LHCN-M2 (cell line): ENCODE measurements at places on chromosomes 7 and 10. TPM values are rescaled to one million over a fixed set of nuclear protein-coding genes. Genes with fewer than 3 reads are reported as not detected.

DNA sequence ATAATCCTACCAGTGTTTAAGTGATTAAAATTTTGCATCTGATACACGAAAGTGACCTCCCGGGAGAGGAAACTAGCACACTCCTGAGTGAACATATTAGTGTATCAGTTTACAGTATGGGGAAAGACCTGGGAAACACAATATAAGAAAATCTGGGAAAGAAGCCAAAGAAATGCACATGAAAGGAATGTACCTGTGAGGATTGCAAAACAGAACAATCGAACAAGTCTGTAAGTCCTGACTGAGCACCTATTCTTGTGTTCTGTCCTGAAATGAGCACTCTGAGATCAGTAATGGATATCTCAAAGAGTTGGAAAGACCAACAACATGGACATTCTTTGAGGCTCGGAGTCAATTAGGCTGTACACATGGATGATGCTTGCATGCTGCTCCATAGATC lies 554.7 kb downstream of the SORCS3 start:
- no peak for DNase-seq

GRCh38 chr10:17873946-17874345 lies 64.8 kb downstream of the MRC1 start:
- no peak for DNase-seq

DNA sequence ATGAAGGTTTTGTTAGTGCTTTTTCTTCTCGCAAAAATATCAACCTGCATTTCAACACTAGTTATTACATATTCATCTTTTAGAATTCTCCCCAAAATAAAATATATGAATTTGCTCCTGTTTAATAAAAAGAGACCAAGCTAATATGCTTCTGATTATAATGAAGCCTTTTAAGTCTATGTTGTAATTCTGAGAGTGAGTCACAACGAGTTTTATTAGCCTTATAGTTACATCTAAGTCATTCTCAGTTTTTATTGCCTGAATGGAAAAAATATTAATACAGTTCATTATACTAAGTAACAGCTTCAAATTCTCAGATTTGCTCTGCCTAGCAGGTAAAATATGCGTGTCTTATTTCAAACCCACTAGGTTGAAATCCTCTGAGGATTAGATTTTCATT lies 152.4 kb upstream of the CELF2 start:
- no peak for DNase-seq

GRCh38 chr7:32616625-32617024 lies 121.3 kb downstream of the AVL9 start:
- peak; percentile 90 for DNase-seq

DNA sequence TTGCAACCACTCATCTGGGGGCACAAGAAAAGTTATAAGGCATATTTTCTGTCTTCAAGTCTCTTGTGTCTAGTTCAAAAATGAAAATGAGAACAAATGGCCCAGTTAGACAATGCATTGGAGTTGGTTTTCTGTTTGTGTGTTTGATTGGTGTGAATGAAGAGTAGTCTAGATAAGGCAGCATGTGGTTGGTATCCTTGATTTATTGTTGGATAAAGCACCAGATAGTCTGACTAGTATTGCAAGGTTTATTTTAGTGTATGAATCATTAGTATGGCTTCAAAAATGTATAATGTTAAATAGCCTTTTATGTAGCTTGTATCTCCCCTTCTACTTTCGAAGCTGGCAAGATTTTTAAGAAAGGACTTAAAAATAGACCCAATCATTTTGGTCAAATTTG lies 237.3 kb downstream of the CDK14 start:
- DNase-seq, result peak; percentile 35

DNA sequence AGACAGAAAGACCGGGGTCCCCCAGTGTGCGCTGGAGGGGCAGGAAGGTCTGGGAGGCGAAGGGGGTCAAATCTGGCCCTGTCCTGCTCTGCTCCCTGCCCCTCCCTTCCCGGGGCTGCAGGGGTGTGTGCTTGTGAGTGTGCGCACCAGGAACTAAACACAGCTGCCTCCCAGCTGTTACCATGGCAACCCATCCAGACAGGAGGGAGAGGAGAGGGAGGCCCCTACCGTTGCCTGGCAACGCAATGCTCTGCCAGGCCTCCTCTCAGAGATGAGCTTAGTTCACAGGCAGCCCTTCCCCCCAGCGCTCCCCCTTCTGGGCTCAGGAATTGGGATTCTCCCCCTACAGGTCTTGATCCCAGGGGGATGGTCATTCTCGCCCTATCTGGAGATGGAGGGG lies 6.1 kb downstream of the NYAP1 start:
- DNase-seq, result peak; percentile 99

GRCh38 chr10:88113657-88114272 lies 250.3 kb downstream of the PTEN start:
- no peak for DNase-seq

The ASB10 gene
- total RNA-seq, result not detected in 2 replicates

The MIOS gene
- total RNA-seq, result 215 and 330 TPM in 2 replicates

DNA sequence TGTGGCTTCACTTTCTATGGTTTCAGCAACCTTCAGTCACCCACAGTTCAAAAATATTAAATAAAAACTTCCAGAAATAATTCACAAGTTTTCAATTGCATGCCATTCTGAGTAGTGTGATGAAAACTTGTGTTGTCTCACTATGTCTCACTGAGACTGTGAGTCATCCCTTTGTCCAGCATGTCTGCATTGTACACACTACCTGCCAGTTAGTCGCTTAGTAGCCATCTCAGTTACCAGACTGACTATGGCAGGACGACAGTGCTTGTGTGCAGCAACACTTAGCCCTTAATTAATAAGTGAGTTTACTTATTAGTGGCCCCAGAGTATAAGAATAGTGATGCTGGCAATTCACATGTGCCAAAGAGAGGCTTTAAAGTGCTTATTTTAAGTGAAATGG lies 22.5 kb downstream of the CCDC186 start:
- peak; percentile 84 for DNase-seq

DNA sequence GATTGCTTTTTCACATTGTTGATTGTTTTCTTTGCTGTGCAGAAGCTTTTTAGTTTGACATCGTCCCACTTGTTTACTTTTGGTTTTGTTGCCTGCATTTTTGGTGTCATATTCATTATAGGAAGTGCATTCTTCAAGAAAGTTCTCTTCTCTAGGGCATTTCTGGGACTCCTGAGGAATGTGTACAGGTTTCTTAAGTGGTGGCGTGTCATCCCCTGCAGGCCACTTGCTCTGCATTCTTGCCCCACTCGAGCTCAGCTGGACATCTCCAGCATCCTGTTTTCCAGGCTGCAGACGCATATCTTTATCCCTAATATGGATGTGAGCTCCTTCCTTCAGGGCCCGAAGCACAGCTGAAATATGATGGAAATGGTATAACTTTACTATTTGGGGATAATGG lies 255.6 kb upstream of the HABP2 start:
- no peak for DNase-seq

GRCh38 chr7:18796216-18796615 lies 300.7 kb downstream of the HDAC9 start:
- no peak for DNase-seq

DNA sequence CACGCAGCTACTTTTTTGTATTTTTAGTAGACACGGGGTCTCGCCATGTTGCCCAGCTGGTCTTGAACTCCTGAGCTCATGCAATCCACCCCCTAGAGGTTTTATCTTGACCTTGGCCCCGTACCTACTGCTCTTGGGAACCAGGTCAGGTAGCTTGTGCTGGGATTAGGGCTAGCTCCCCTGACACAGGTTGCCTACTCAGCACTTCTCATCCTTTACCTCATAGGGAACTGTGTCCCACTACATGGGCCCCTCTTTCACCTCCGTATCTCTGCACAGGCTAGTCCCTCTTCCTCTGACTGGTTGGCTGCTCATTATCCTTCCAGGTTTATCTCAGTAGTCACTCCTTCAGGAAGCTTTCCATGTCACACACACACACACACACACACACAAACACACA lies 58.0 kb upstream of the ITPRID1 start:
- no peak for DNase-seq

- DNase-seq, result no peak
These were observed 1.0 kb upstream of the CTTNBP2 start for GRCh38 chr7:117874191-117874700.

DNA sequence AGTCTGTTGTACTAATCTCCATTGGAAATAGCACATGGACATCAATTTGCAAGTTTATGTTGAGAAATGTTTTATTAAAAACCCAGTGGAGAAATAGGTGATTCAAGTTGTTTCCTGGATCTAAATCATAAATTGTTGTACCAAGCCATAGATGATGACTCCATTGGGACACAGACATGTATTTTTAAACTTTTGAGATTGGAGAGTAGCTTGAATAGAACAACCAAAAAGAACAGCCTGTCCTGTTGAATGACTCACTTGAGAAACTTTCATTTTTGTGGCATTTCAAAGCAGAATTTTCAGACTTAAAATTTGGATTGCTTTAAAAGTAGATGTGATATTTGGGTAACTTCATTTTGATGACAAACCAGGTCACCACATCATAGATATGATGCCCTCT lies 197.5 kb downstream of the GPAM start:
- DNase-seq, result peak; percentile 90

The KIAA1549 gene
- total RNA-seq, result 2.5 and 3.3 TPM in 2 replicates

GRCh38 chr10:29554660-29555059 lies 80.1 kb downstream of the SVIL start:
- DNase-seq, result no peak

GRCh38 chr10:68348265-68348741 lies 15.6 kb upstream of the PBLD start:
- DNase-seq, result peak; percentile 53

DNA sequence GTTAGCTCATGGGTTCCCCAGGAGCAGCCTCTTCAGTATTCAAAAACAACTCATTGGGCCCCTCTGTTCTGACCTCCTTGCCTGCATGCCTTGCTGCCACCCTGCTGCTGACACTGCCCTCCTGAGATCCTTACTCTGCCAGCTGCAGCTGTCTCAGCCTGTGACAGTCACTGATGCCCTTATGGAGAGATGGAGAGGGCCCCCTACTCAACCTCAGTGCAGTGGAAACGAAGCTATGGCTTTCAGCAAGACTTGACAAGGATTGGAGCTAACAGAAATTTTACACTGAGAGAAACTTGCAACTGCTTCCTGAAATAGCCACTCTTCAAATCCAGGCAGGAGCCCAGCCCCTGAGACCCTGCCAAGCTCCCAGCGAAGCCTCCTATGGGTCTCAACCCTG lies 678.3 kb upstream of the C7orf33 start:
- no peak for DNase-seq

The PNLIPRP3 gene
- 0.06 TPM in 1 of 2 replicates, not detected in the other for total RNA-seq
